ENCODE measurements at places on chromosomes 12 and 14.
A peak's percentile ranks its signal among the peaks of the same experiment; 100 is the strongest.

GRCh38 chr12:72647139-72647538, 375.0 kb downstream of the TRHDE start:
- DNase-seq: no peak

DNA sequence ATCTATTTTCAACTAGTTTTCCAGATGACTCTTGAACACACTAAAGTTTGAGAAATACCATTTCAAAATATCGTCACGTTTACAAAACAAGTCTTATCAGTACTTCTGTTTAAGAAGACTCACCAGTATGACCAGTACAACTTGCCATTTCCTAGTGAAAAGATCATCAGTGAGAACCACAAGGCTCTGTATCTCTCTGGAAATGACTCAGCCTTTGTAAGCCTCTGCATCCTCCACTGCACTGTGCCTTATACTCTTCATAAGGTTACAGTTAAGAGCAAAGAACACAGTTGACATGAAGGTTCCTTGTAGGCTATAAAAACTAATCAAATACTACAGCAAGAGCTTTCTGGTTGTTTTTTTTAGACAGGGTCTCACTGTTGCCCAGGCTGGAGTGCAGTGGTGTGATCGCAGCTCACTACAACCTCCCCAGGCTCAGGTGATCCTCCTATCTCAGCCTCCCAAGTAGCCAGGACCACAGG, 5.7 kb upstream of the VTI1B start:
- DNase-seq: no peak

DNA sequence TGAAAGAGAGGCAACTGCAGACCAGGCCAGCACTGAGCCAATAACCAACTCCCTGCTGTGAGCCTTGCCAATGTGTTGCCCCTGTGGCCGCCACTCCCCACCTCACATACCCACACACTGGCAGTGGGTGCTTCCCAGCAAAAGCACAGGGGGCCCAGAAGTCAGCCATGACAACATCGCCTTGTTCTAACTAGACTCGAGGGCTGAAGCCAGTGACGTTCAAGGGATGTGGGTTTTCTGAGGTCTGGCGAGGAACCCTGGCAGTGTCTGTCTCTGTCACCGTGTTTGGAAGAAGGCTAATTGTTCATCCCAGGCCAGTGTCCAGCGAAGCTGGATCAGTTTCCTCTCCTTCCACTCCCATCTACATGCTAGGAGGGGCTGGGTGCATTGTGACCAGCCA, 311.8 kb upstream of the AMIGO2 start:
- peak; percentile 30 for DNase-seq

DNA sequence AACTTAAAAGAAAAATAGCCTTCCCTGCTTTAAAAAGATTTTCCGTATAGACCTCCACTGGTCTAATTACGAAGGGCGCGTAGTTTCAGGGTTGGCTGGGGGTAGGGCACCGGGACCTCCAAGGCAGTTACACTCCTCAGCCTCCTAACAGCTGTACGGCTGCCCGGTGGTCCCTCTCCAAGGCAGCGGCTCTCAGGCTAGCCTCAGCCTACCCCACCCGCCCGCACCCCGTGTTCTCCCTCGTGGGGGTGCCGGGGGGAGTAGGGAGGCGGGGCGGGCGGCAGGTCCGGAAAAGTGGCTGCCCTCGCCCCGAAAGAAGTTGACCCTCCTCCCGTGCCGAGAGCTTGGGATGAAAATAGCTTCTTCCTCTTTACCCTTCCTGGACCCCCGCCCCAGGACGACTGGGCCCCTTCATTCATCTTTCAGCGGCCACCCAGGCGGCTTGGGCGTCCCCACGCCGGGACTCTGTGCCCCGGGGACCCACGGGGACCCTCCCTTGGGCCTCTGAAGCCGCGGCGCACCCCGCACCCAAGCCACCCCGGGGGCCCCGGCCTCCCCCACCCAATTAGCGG, 991 bp upstream of the RCOR1 start:
- DNase-seq: peak; percentile 13

DNA sequence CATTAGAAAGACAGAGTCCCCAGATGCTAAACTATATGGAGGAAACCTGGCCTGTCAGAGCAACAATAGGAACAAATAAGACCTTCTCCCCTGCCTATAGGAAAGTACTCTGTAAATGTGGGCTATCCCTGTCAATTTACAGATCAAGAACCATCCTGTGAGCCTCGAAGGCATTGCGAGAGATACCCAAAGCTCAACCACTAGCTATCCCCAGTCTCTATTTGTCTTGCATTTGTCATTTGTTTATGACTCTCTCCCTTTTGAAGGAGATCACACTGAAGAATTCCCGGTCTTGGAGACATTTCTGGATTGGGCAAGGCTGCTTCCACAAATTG, 42.7 kb upstream of the DHRS4 start:
- no peak for DNase-seq

- no peak for DNase-seq
Observed at GRCh38 chr12:62192903-62193250, 67.3 kb upstream of the USP15 start.

DNA sequence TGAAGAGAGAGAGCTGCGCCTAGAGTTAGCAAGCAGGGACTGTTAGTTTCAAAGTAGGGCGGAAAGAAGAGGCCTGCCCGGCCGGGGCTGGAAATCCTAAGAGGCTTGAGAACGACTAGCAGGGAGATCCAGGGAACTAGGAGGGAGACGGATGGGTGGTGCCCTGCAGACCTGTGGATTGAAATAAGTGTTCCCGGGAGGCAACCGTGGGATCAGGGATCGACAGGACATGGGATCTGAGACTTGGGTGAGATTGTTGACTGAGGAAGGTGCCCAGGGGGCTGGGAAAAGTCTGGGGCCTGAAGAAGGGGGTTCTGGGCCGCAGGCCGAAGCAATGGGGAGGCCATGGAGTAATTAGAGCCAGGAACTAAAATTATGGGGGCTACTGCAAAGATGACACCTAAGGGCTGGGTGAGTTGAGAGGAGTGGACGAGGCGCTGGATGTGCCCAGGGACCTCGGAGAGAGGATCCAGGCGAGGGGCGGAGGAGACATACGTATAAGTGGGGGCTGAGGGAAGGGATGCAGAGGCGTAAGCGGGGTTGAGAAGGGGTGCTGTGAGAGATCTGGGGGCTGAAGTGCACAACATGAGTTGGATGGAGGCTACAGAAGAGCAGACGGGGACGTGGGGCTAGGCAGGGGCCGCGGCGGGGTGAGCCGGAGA, 635 bp downstream of the LTA4H start:
- DNase-seq: no peak

GRCh38 chr14:81371802-81372201, 28.3 kb downstream of the STON2 start:
- DNase-seq: no peak

DNA sequence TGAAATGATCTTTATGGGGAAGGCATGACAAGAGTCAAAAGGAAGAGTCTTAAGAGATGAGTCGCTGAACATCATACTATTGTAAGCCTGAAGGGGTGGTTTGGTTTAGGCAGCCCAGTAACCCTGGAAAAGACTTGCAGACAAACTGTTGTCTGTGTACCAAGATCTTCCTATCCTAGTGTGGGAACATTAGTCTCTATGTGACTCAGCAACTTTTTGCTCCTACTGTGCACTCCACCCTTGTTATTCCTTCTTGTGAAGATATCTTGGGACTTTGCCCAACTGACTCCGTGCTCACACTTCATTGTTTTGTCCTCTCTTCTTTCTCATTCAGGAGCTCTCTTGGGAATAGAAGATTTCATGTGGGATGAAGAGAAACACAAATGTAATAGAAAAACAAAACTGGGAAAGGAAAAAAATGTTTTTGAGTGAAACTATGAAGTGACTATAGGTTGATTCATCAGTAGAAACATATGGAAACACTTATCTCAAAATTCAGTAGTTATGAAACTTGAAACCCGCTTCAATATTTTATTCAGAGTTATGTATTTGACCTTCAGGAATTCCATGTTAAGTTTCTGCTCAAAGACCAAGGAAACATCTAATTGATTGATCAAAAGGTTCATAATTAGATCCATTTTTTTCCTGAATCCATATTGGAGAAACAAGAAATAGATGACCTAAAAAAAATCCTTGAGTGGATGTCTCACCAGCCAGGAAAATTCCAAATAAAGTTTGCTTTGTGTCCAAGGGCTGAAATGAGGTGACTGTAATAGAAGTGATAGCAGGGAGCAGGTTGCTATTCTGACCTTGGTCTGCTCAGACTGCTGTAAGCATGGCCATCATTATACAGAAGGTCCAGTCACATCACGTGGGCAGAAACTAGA, 67.2 kb downstream of the BTG1 start:
- no peak for DNase-seq

GRCh38 chr12:75722714-75723200, 211.3 kb upstream of the KRR1 start:
- DNase-seq: no peak

GRCh38 chr12:46783871-46784270, 41.9 kb downstream of the SLC38A4 start:
- no peak for DNase-seq

GRCh38 chr14:23423657-23424056, 11.8 kb downstream of the MYH7 start:
- no peak for DNase-seq

Measured in stimulated activated CD8-positive, alpha-beta memory T cell treated with anti-CD3 and anti-CD28 coated beads, Interleukin-7, amount 100 ng/mL, for 1 hour (primary cell).